ENCODE measurements at places on chromosomes 5 and 9. TPM values are rescaled to one million over a fixed set of nuclear protein-coding genes. Genes with fewer than 3 reads are reported as not detected.
A peak's percentile ranks its signal among the peaks of the same experiment; 100 is the strongest.

GRCh38 chr5:6838736-6839135, 125.5 kb downstream of the TENT4A start:
- no peaks in the 10 kb centered on the region for H3K36me3 ChIP-seq
- no peak overlapping the region for H3K4me3 ChIP-seq
- H3K27ac ChIP-seq: no peak overlapping the region
- H3K4me1 ChIP-seq: no peaks in the 10 kb centered on the region
- H3K27me3 ChIP-seq: no peaks in the 10 kb centered on the region
- no peak for DNase-seq

PDE6A gene
- total RNA-seq: under 0.01 TPM

- DNase-seq: no peak
- peaks cover 3% of the 10 kb centered on the region for H3K27me3 ChIP-seq
- no peaks in the 10 kb centered on the region for H3K36me3 ChIP-seq
- no peak overlapping the region for H3K4me3 ChIP-seq
These were observed 39.8 kb upstream of the RANBP6 start for GRCh38 chr9:6055216-6055615.

GRCh38 chr5:116650964-116651363, 76.3 kb upstream of the SEMA6A start:
- H3K36me3 ChIP-seq: no peaks in the 10 kb centered on the region
- no peak overlapping the region for H3K4me3 ChIP-seq
- no peaks in the 10 kb centered on the region for H3K4me1 ChIP-seq

DNA sequence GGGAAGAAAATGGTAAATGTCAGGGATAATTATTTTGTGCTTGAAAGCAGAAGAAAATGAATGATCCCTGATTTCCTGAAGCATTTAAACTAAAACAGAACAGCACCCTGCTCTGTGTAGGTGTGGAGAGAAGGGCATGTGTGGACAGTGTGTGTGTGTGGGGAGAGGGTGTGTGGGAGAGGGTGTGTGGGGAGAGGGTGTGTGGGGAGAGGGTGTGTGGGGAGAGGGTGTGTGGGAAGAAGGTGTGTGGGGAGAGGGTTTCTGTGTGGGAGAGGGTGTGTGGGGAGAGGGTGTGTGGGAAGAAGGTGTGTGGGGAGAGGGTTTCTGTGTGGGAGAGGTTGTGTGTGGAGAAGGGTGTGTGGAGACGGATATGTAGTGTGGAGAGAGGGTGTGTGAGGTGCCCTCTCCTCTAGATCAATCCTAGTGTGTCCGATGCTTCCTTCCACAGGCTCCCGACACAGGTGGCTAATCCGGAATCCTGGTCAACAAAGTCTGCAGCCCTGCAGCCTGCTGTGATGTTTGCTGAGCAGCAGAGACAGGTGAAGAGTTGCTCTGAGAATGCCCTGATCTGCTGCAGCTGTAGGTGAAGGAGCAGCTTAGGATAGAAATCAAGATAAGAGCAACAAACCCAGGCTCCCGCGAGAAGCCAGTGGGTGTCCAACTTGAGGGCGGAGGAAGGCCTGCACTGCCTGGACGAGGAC, 15.5 kb downstream of the IRX4 start:
- H3K27ac ChIP-seq: no peak overlapping the region
- peaks cover 7% of the 10 kb centered on the region for H3K27me3 ChIP-seq
- H3K4me1 ChIP-seq: no peaks in the 10 kb centered on the region
- no peak for DNase-seq
- no peaks in the 10 kb centered on the region for H3K36me3 ChIP-seq
- no peak overlapping the region for H3K4me3 ChIP-seq

- no peak overlapping the region for H3K4me3 ChIP-seq
- H3K27ac ChIP-seq: no peak overlapping the region
- H3K4me1 ChIP-seq: no peaks in the 10 kb centered on the region
- no peaks in the 10 kb centered on the region for H3K36me3 ChIP-seq
- no peaks in the 10 kb centered on the region for H3K27me3 ChIP-seq
- DNase-seq: no peak
These were observed 225.1 kb downstream of the PIK3R1 start for GRCh38 chr5:68440651-68441050.

GRCh38 chr5:59777028-59777427, 116.5 kb downstream of the PDE4D start:
- H3K4me3 ChIP-seq: no peak overlapping the region
- H3K27me3 ChIP-seq: peaks cover 3% of the 10 kb centered on the region
- no peaks in the 10 kb centered on the region for H3K36me3 ChIP-seq
- DNase-seq: no peak

IFNB1 gene
- total RNA-seq: not detected

OTP gene
- under 0.01 TPM for total RNA-seq

DNA sequence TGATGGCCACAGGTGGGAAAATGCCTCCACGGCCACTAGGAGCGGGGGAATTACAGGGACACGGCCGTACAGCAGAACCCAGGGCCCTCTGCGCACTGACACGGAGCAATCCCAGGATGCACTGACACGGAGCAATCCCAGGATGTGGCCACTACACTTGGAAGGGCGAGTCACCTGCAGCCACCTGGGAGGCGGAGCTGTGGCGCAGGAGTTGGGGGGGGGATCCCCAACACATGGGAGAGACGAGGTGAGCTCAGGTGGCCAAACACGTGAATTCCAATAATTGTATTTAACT, 6.8 kb downstream of the CLPTM1L start:
- H3K4me1 ChIP-seq: no peaks in the 10 kb centered on the region
- H3K4me3 ChIP-seq: no peak overlapping the region
- H3K27me3 ChIP-seq: no peaks in the 10 kb centered on the region

GRCh38 chr5:146947181-146947941, 68.8 kb upstream of the PPP2R2B start:
- no peak overlapping the region for H3K4me3 ChIP-seq
- no peaks in the 10 kb centered on the region for H3K36me3 ChIP-seq
- no peaks in the 10 kb centered on the region for H3K27me3 ChIP-seq
- H3K4me1 ChIP-seq: no peaks in the 10 kb centered on the region
- H3K27ac ChIP-seq: no peak overlapping the region
- DNase-seq: no peak

- no peak overlapping the region for H3K27ac ChIP-seq
- peak; percentile 41 for DNase-seq
- no peaks in the 10 kb centered on the region for H3K27me3 ChIP-seq
- H3K4me1 ChIP-seq: peaks cover 15% of the 10 kb centered on the region
- no peak overlapping the region for H3K4me3 ChIP-seq
These were observed 5.2 kb downstream of the DCANP1 start for GRCh38 chr5:135441919-135442318.

DNA sequence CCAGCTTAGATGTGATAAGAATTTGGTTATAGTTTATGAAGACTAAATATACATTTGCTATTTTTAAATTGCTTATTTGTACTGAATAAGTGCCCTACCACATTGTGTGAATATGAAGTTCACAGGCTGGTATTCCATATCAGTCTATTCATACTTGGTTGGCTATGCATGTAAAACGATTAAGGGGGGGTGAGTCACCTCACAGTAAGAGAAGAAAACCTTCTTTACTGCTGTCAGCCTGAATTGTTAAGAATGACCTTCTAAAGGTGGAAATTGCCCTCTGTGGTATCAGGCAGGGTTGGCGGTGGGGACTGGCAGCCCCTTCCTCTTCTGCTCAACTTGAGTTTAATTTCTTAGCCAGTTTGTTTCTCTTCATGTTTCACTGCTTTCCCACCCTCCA, 127.0 kb upstream of the RPS23 start:
- peaks cover 33% of the 10 kb centered on the region for H3K4me1 ChIP-seq
- DNase-seq: no peak
- no peaks in the 10 kb centered on the region for H3K36me3 ChIP-seq
- H3K4me3 ChIP-seq: no peak overlapping the region
- H3K27me3 ChIP-seq: no peaks in the 10 kb centered on the region
- peak overlapping the region; percentile 98 for H3K27ac ChIP-seq

PGM5 gene
- total RNA-seq: 0.36 TPM

- no peaks in the 10 kb centered on the region for H3K36me3 ChIP-seq
- no peaks in the 10 kb centered on the region for H3K4me1 ChIP-seq
- no peak overlapping the region for H3K4me3 ChIP-seq
- no peak for DNase-seq
- H3K27me3 ChIP-seq: peaks cover 6% of the 10 kb centered on the region
- H3K27ac ChIP-seq: no peak overlapping the region
These were observed 52.4 kb upstream of the HSPB3 start for GRCh38 chr5:54403121-54403520.

Measured in osteoblast (primary cell).